Upper lobe of right lung (tissue), 1 donor: ENCODE measurements at places on chromosomes 1 and 21. TPM values are rescaled to one million over a fixed set of nuclear protein-coding genes. Genes with fewer than 3 reads are reported as not detected.

The LEMD1 gene
- total RNA-seq: 2.1 TPM

The AVPR1B gene
- total RNA-seq: not detected

The CRP gene
- 0.26 TPM for total RNA-seq

The GUCA2A gene
- total RNA-seq: not detected

The PDE4DIP gene
- 163 TPM for total RNA-seq

The SMIM12 gene
- 38.6 TPM for total RNA-seq

The TRIM33 gene
- 37.3 TPM for total RNA-seq

The MRPL9 gene
- total RNA-seq: 54.6 TPM

The NBPF4 gene
- total RNA-seq: not detected

The TNFRSF1B gene
- total RNA-seq: 62.4 TPM

The IFNLR1 gene
- 11.1 TPM for total RNA-seq

The TMEM240 gene
- 2.9 TPM for total RNA-seq

The ERICH3 gene
- not detected for total RNA-seq

GRCh38 chr1:206903687-206904086 is 6.4 kb downstream of the IL24 start:
- no peak for DNase-seq

DNA sequence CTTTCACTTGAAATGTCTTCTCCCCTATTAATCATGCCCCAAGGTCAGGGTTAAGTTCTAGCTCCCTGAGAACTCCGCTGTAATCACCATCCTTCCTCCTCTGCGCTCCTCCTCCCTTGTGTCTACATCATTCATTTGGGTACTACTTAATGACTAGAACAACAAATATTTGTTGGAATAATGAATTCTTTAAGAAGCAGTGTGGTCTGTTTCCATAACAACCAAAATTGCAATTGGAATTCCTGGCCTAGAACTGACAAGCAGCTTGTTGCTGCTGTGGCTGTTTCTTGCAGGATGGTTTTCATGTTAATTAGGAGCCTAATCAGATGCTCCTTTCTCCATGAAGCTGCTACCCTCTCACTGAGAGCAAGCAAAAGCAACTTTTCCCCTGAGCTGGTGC is 192.5 kb downstream of the ZZZ3 start:
- DNase-seq: no peak

DNA sequence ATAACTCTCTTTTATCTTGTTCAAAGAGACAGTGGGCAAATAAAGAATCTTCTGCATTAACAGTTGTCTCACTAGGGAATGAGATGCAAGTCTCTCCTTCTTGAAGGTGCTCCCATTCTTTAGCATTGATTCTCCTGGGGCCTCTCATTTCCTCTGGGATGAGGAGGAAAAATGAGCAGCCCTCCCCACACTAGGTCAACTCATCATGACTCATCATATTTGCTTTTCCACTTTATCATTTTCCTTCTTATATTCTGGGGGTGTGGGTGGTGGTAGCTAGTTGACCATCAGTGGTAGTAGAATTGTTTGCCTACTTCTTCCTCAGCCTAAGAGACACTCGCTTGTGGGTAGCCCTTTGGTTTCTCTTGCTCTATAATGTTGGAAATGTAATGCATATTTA is 182.0 kb upstream of the C1orf87 start:
- DNase-seq: no peak

GRCh38 chr1:16073490-16074119 is at the start of gene FAM131C:
Gene FAM131C, minus strand, starts transcription at chr1:16073651. Its CDS starts 209 bp downstream, at chr1:16073442.
- no peak for DNase-seq

DNA sequence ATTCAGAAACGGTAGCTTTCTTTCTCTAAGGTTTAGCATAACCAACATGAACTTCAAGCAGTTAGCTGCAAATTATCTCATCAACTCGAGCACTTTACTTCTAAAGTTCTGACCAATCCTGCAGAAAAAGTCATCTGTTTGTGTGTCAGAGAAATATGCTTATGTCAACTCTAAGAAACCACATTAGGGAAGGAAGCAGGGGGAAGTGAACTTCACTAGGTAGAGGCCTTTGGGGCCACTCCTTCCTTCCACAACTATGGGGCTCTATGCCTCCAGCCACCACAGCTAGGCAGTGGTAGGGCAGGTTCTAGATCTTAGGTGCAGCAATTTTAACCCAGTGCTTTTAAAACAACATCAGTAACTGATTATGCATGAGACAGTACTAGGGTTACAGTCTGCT is 375.9 kb downstream of the DSCAM start:
- DNase-seq: no peak

DNA sequence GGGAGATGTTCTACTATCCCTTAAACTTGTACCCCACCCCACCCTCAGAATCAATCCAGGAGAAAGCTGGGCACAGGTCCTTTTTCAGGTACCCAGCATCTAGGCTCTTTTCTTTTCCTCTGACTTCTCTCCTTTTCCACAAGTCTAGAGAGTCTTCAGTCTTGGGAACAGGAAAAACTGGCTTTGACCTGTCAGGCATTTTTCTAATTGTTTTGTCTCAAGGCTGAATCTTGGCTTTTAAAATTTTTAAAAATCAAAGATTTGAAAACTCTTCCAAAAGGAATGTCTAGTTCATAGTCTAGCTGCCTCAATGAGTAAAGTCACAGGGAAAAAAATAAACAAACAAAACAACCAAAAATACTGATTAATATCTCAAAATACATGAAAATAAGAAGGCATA is 161.5 kb downstream of the HFM1 start:
- no peak for DNase-seq

DNA sequence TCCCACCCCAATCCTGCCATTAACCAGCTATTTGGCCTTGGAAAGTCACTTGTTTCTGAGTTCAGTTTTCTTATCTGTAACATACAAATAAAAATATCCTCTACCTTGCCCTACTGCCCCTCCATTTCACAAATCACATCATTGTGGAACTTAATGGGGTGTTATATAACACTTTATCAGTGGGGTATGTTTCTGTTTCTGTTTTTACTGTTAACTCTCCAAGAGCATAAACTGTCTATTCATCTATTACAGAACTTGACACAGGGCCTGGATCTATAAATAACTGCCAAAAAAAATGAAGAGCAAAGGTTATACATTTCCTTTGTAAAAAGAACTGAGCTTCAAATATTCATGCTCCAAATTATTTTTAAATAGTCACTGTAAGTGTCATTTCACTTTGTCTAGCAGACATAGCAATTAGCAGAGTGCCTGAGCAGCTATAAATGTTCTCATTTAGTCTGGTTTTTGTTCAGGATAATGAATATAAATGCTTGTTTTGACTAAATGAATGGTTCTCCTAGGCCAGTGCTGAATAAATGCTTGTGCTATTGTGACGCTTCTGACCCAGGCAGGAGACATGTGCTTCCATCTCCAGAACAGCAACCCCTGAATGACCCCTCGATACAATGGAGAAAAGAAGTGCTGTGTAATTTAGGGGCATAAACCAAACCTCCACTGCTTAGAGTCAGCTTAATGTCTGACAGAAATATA is 7.4 kb downstream of the PIGM start:
- no peak for DNase-seq

DNA sequence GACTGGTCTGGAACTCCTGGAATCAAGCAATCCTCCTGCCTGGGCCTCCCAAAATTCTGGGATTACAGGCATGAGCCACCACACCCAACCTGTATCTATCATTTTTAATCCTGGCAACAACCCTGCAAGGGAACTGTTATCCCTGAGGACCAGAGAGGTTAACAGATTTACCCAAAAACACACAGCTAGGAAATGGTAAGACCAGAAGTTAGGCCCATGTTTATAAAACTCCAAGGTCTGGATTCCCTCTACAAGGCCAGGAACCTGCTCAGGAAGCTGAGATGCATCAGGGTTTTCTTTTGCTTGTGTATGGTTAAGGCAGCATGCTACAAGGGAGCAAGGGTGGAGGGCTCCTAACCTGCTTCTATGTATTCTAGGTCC is 17.8 kb upstream of the TTC39A start:
- DNase-seq: no peak

GRCh38 chr1:104195395-104195794 is 445.7 kb downstream of the AMY1C start:
- DNase-seq: no peak

DNA sequence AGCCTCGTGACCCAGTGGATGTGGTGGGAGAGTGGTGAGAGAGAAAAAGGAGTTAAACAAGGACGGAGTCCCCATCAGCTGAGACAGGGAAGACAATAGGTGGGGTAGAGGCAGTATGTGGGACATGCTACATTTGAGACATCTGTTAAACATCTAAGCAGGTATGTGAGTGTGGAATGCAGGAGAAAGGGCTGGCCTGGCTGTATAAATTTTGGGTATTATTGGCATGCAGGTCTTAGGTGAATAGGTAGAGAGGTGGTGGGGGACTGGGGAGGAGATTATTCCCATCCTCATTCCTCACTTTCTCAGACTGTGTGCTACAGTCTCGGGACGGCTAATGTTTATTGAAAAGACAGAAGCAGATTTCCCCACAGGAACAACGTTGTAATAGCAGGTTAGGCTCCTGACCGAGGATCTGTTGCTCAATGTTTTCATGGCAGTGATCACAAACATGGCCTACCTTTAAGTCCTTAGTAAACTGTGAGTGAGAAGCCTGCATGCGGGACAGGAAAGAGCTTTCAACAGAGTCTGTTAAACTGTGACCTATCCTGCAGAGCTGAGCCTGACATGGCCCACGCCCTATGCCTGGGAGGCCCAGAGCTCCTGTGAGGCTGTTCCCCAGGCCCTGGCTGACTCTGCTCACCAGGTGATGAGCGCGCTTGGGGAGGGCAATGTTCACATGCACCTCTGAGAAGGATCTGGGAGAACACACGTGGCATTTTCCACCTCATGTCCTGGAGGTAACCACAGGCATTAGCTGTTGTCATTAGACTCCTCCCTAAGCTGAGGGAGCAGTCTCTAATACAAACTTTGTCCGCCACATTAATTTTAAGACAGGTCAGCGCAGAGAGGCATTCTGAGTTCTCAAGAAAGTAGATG is 16.5 kb downstream of the VSIG8 start:
- no peak for DNase-seq

- DNase-seq: peak; percentile 73
These were observed 129.7 kb upstream of the FAM72C start for GRCh38 chr1:144101397-144102045.

DNA sequence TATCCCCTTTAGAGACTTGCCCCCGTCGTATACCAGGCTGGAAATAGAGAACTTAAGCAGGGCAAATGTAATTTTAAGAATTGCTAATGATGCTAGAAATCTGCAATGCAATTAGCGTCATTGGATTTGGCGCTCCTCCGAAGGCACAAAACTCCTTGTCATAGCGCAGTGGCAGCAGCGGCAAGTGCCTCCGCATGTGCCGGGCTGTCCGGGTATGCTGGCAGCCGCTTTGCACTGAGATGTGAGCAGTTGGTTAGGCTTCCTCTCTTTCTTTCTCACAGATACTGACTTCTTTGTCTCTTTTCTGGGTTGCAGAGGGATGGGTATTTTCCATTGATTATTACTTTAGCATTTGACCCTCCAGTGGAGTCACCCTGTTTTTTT is 193.4 kb upstream of the LMO4 start:
- DNase-seq: no peak

GRCh38 chr1:72516826-72517225 is 234.5 kb upstream of the NEGR1 start:
- DNase-seq: no peak

- DNase-seq: peak; percentile 34
These were observed 3.2 kb upstream of the BEST4 start for GRCh38 chr1:44790968-44791801.

GRCh38 chr1:31912839-31913239 is 25.3 kb downstream of the PTP4A2 start:
- no peak for DNase-seq

- DNase-seq: no peak
These were observed 5.8 kb downstream of the CSF3R start for GRCh38 chr1:36476945-36477344.

DNA sequence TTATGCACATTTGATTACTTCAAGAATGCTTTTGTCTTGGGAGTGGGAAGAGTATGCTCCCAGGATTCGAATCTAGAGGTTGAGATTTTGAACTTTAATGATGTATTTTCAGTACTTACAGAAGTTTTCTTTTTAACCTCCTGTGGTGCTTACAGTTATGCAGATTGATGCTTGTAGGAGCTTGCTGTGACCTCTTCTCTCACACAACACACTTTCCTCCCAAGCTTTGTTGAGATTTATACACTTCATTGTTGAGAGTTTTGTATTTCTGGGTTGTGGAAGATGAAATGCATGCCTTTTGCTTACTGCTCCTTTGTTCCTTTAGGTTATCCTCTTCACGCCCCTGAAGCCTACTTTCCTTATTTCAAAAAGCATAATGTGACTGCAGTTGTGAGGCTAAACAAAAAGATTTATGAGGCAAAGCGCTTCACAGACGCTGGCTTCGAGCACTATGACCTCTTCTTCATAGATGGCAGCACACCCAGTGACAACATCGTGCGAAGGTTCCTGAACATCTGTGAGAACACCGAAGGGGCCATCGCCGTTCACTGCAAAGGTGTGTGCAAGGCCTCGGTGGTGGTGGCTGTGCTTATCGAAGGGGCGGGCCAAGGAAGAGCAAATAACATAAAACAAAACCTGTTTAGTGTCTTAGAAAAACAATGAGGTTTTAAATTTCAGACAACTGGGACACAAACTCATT is 75.5 kb upstream of the GPR88 start:
- no peak for DNase-seq

GRCh38 chr1:104884939-104885338 is 1135.2 kb downstream of the AMY1C start:
- no peak for DNase-seq

- DNase-seq: no peak
These were observed 20.3 kb upstream of the PTGFRN start for GRCh38 chr1:116889380-116889779.

DNA sequence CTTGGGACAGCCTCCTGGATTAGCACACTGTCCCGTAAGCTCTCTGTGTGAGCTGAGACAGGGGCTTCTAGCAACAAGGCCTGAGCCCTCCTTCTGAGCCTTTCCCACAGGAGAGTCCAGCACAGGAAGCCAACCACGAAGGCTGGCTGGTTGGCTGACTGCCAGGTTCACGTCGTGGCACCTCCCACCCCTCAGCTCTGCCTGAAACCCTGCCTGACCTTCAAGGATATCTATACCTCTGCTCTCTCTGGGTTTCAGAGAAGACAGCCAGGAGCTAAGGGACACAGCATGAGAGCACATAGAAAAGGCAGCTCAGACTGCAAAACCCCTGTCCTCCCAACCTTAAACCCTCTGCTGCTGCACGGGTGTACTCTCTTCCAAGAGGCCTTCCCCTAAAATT is 13.9 kb downstream of the DLGAP3 start:
- DNase-seq: no peak

GRCh38 chr1:206933333-206933945 is 11.7 kb upstream of the FCMR start:
- peak; percentile 74 for DNase-seq

DNA sequence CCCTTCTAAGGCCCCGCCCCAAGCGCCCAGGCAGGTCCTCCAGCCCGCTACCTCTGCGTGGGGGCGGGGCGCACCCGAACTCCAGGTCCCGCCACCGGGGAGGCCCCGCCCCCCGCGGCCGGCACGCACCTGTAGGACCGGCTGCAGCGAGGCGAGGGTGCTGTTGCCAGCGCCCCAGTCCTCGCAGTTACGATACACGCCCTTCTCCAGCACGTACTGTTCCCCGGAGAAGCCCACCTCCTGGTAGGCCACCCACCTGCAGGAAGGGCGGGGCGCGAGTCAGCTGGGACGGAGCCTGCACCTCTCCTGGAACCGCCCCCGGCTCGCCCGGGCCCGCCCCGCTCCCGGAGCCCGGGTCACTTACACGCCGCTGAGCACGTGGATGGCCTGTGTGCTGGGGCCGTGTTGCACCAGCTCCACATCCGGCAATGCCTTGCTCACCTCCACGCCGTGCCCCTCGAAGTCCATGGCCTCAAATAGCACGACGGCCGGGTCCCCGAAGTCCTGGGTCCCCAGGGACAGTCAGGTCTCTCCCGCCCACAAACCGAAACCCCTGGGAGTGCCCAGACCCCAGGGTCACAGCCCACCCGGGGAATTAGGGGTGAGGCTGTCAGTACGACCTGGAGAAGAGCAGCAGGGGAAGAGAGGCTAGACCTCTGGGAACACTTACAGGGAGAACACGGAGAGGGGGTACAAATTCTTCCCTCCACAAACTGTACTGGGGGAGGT is 17.3 kb downstream of the CRYBG2 start:
- DNase-seq: peak; percentile 95
